ENCODE measurements at places on chromosomes 11 and 22. TPM values are rescaled to one million over a fixed set of nuclear protein-coding genes. Genes with fewer than 3 reads are reported as not detected.

APOL4 gene
- total RNA-seq: 6.0 TPM

OR52A1 gene
- not detected for total RNA-seq

LGALS12 gene
- total RNA-seq: not detected

FOLR3 gene
- not detected for total RNA-seq

OR51B4 gene
- not detected for total RNA-seq

TBX10 gene
- not detected for total RNA-seq

CCDC81 gene
- total RNA-seq: 0.32 TPM

SLC25A1 gene
- 73.9 TPM for total RNA-seq

FREY1 gene
- total RNA-seq: 0.49 TPM

GLYAT gene
- total RNA-seq: not detected

APOA5 gene
- total RNA-seq: not detected

OR5B12 gene
- total RNA-seq: not detected

All from bladder microvascular endothelial cell (primary cell).